Fibroblast of upper back skin (primary cell): ENCODE measurements at places on chromosomes 5 and 9.

GRCh38 chr9:124256517-124257069, 1.2 kb upstream of the NEK6 start:
- DNase-seq, result peak; percentile 89

- no peak for DNase-seq
Observed at GRCh38 chr9:95937131-95937530, 61.6 kb downstream of the ERCC6L2 start.

GRCh38 chr9:80866576-80867227, 822.6 kb downstream of the TLE1 start:
- peak; percentile 29 for DNase-seq

GRCh38 chr9:126096340-126096739, 230.3 kb upstream of the MVB12B start:
- DNase-seq, result no peak

GRCh38 chr5:87872986-87873385, 395.7 kb downstream of the TMEM161B start:
- DNase-seq, result no peak

DNA sequence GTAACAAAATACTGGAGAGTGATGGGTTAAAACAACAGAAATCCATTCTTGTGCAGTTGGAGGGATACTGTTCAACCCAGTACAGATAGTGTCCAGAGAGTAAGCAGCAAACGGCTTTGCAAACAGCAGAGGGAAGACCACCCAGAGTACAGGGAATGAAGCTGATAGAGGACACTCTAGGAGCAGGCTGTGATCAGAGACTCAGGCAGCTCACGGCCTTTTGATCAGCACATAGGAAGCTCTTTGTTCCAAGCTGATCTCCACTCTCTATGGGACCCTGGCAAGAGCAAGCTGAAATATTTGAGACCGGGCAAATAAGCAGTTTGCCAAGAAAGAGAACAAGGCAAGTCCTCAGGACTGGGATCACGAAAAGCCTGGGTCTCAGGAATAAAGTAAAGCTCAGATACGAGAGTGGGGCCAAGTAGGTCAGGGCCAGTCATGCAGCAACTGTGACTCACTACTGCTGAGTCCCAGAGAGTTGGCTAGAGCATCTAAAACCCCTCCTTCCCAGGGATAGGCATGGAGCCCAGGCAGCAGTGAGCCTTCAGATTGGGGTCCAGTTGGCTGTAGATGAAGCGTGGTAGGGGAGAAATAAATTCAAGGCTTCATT, 52.4 kb downstream of the MELK start:
- peak; percentile 74 for DNase-seq

- DNase-seq, result no peak
Observed at GRCh38 chr9:72363236-72363635, 1.8 kb downstream of the ZFAND5 start.

DNA sequence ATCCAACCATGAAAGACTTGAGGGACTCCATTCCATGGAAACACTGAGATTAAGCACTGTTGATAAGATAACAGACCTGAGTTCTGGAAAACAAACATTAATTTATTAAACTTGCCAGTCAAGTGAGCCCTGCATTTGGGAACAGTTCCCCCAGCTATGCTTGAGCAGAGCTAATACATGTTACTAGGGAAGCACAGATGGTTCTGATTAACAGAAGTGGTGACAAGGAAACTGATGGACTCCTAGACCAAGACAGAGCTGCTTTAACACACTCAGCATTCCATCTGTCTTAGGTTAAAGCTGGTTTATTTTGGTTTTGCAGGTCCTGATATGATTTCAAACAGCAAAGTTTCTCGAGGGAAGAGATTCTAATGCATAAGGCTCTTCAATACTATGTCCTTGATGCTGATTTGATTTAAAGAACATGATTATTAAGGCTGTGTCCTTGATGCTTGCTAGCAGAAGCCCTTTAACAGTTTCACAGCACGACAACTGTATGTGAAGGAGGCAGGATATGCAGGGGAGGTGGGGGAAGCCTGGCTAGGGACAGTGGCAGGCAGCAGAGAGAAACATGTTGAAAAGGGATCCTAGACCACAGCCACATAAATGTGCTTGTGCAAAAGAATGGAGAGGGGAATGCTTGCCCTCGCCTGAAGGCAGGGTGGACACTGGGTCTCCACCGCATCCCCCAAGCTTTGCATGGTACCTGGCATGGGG, 66.2 kb downstream of the ACTBL2 start:
- peak; percentile 96 for DNase-seq

DNA sequence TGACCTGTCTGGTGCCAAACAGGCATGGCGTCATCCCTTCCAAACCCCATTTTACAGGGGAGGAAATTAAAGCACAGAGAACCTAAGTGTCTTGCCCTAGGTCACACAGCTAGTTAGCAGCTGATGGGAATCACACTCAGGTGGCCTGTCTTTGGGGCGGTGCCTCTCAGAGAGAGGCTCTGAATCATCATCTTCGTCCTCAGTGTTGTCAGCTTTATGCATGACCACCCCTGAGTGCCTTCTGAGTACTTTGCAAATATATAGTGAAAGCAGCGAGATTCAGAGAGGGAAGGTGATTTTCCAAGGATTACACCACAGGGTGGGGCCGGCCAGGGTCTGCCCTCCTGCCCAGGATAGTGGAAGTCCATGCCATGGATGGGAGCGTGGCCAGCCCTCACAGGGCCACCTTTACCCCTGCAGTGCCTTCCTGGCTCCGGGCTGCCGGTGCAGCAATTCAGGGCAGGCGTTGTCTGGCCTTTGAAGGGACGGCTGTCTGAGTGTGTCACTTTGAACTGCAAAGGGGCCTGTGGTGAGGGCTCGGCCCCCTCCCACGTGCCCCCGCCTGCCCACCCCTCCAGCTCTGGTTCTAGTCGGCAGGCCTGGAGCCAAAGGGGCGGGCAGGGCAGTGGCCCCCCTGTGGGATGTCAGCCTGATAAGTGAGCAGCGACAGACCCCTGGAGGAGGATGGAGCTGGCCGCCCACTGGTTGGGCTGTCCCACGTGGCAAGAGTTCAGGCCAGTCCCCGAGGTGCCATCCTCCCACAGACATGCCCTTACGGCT, 16.9 kb downstream of the LMX1B start:
- no peak for DNase-seq

GRCh38 chr5:3393920-3394597, 201.6 kb upstream of the IRX1 start:
- no peak for DNase-seq

DNA sequence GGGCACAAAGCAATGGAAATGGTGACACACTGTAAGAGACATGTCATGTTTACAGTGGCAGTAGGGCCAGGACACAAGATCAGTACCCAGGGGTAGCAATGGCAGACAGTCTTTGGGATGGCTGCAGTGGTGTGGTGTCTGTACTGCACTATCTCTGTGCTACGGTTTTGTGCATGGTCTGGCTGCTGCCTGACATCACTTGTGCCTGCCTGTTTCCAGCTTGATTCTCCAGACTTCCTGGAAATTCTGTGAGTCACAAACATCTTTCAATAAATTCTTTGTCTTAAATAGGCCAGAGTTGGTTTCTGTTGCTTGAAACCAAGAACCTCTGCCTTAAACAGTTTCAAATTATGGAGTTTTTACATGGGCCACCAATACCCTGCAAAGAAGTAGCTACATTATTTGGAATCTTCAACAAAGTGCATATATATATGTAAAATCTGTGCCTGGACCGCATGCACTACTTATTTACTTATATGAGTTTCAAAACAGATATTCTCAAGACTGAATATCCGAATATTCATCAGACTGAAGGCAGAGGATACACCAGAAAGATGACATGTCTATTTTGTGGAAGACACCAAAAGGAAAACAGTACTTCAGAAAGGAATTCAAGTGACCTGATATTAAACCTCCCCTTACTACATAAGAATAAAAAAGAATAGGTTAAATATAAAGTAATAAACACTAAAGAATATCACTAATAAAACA, 188.1 kb downstream of the RFX3 start:
- DNase-seq, result peak; percentile 68

DNA sequence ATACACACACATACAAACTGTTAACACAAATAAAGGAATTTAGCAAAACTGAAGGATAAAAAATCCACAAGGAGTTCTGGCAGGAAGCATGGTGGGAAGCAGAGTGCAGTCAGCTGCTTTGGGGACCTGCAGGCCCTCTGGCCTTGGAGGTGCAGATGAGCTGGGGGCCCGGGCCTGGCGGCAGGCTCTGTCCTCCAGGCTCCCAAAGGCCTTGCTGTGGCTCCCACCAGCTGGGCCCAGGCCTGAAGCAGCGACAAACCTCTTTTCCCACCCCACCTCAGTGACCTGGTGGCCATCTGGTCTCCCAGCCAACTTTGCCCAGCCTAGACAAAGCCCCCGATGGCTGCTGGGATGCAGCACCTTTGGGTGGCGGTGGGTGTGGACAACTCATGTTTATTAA, 67.8 kb downstream of the GLRA1 start:
- DNase-seq, result no peak

DNA sequence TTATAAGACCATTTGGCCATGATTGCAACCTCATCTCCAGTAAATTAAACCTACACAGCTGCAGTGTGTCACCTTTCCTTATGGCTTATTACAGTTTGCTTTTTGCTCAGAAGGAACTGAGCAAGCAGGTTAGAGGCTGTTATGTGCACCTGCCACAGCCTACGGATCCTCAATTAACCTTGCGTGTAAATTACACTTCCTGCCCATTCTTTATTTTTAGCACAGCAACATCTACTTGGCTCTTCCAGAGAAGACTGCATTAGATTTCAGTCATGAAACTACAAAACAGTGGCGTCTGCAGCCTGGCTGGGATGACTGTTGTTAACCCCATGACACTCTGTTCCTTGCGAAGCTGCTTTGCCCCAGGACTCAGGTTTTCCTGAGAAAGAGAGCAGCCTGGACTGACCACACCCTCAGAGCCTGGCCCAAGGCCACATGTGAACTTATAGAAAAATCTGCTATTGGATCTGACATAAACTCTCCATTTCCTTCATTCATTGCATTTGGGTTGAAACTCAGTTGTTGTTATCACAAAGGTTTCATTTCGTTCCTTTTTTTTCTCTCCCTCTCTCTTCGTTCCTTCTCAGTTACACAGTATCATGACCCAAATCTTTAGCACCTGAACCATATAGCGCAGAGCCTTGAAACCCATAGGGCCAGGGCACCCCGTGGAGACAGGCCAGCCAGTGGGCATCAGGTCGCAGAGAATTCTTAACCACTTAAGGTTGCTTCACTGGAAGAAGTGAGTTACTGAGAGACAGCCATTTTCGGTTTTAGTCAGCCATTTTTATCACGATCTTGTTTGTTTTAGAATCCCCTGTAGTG, 138.6 kb downstream of the PALM2AKAP2 start:
- DNase-seq, result no peak

- no peak for DNase-seq
Observed at GRCh38 chr5:168157141-168157540, 134.3 kb upstream of the WWC1 start.
